ENCODE measurements at places on chromosomes 12 and 14.

GRCh38 chr12:50188241-50188781, 21.1 kb upstream of the CERS5 start:
- DNase-seq = no peak

DNA sequence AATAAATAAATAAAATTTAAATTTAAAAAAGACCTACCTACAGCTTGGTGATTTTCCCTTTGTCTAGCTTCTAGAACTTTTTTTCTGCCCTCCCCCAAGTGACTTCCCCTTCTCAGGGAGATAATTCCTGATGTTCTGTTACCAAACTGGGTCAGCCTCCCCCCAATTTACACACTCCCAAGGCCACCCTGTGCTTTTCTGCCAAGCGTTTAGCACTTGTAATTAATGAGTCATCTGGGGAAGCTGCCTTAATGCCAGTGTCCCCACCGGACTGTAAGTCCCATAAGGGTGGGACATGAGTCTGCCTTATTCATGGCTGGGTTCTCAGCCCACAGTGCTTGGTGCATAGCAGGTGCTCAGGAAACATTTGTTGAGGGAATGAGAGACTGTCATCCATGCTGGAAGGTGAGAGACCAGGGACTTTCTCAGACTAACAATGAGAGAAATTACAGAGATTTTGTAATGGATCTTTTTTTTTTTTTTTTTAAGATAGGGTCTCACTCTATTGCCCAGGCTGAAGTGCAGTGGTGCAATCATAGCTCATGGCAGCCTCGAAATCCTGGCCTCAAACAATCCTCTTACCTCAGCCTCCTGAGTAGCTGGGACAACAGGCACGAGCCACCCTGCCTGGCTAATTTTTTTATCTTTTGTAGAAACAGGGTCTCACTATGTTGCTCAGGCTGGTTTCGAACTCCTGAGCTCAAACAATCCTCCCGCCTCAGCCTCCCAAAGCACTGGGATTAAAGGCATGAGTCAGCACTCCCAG, 106.8 kb downstream of the PHETA1 start:
- DNase-seq = no peak

DNA sequence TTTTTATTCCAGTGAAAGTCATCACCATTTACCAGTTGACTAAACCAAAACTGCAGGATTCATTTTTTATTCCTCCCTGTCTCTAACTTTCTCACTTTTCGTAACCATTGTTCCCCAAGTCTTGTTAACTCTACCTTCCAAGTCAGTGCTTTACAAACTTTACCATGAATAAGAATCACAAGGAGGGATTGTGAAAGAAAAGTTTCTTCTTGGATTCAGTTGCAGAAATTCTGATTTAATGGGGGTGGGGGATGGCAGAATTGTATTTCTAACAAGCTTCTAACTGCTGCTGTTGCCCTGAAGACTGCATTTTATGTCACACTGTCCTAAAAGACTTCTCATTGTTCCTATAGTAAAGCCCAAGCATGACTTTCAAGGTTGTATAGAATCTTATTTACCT, 5.0 kb upstream of the RAB21 start:
- DNase-seq = no peak

DNA sequence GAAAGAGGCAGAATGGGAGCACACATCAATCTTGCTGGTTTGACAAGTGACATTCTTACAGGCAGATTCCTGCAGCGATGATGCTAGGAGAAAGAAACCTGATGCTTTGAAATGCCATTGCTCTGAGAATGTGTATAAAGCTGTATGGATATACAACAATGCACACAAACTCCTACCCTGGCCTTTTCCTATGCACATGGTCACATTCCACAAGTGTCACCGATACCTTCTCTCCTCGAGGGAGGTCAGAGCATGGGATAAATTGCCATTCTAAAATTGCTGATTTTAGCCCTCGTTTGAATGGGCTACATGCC, 11.9 kb downstream of the FGF6 start:
- no peak for DNase-seq

DNA sequence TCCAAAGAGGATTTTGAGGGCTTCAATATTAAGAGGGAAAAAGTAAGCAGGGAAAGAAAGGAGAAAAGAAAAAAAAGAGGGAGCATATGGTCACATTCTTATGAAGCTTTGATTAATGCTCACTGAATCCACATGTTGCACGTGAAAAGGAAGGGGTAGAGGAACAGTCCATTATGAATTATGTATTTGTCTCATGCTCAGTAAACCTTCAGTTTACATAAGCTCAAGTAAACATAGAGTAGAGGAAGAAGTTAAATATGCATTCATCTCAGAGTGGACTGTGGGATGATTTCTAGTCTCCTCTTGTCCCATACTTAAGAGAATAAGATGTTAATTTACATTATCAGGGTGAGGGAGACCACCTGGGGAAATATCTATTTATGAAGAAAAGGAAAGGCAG, 334.5 kb downstream of the IPO8 start:
- DNase-seq = no peak

- no peak for DNase-seq
Observed at GRCh38 chr14:85675957-85676356, 146.0 kb downstream of the FLRT2 start.

GRCh38 chr14:59484639-59485175, 390 bp downstream of the JKAMP start:
- DNase-seq = no peak

GRCh38 chr14:80271389-80271788, 60.1 kb upstream of the DIO2 start:
- DNase-seq = no peak

GRCh38 chr12:128852885-128853599, at the start of gene GLT1D1:
TSS of gene GLT1D1 (plus strand) at chr12:128853478. CDS start at chr12:128853582, 104 bp downstream.
- DNase-seq = no peak

DNA sequence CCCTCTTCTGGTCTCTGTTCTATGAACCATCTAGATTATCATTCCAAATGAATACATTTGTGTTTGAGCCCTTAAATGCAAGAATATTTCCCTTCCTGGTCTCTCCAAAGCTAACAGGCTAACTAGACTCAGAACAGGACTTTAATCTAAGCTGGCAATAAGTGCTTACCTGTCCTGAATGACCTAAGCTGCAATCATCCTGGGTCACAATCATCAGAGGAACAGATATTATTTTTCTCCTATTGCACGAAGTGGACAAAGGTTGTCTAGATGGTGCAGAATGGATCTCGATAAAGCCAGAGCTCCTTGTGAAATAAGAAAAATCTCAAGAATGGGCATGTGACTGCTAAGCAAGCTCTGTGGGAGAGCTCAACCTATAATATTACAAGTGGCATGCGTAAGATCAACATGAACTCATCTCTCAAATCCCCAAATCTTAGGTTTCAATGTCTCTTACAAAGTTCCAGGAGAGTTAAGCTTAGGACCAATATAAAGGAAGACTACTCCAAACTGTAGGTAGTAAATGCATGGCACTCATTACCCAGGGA, 10.6 kb upstream of the NUMB start:
- DNase-seq = no peak

GRCh38 chr12:7951671-7952070, 15.7 kb upstream of the SLC2A3 start:
- DNase-seq = no peak

DNA sequence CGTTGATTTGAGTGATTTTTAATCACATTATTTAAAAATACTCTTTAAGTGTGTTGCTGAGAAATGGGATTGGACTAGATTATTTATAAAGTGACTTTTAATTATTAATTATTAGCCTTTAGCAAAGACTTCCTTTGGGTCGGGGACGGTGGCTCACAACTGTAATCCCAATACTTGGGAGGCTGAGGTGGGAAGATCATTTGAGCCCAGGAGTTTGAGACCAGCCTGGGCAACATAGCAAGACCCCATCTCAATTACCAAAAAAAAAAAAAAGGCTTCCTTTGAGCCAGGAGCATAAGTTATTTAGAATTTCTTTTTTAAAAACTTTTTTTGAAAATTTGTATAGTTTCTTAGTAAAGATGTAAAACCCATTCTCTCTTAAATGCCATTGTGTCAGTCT, 8.8 kb downstream of the CHURC1 start:
- no peak for DNase-seq

GRCh38 chr14:53850714-53851296, 105.8 kb downstream of the BMP4 start:
- no peak for DNase-seq

- DNase-seq = no peak
Observed at GRCh38 chr14:55099756-55100155, 29.3 kb upstream of the LGALS3 start.

- no peak for DNase-seq
Observed at GRCh38 chr12:46126050-46126727, 135.8 kb upstream of the SCAF11 start.

GRCh38 chr12:96506776-96507175, 17.4 kb downstream of the CFAP54 start:
- DNase-seq = no peak

GRCh38 chr12:49553512-49554088, 14.3 kb downstream of the MCRS1 start:
- DNase-seq = no peak

DNA sequence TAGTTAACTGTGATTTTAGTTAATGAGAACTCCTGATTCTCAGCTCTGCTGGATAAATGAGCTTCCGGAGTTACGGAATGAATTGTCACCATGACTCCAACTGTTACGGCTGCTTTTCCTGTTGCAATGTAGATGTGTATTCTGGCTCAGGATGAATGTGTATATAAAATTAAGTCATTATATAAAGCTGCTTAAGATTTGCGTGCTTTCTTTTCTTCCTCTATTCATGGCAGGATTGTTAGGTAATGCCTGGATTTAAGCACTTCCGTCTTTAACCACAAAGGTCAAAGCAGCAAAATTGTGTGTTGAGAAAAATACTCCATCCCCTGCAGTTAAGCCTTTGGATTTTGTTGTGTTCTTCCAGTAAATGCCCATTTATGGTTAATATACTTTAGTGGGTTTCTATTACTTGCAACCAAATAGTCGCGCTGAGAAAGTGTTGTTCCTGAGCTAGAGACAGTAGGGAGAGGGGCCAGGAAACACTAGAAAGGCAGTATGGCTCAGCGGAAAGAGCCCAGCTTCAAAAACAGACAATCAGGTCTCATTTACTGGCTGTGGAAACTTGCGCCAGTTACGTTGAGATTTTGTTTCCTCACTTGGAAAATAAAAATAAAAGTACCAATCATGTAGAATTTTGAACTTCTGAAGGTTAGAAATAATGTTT, 9.4 kb upstream of the CCDC175 start:
- no peak for DNase-seq

DNA sequence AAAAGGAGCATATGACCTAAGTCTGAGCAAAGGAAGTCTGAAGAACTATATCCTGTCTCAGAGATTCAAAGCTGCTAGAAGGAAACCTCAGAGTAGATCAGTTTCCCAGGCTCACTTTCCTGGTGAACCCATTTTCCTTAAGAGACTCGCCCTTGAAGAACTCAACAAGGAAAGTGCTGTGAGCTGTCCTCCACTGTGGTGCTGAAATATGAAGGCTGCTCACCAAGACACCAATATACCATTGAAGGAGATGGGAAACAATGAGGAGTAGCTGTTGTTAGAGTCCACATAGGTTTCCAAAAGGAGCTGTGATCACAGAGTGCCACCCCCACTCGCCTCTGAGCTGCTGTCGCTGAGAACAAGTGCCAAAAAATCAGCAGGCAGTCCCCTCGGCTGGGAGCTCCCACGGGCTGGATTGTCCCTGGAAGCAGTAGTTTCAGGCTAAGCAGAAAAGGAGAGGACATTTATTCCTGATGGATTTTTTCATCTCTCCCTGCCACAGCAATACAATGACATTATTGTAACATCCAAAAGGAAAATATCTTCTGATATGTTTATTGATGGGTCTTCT, 282.1 kb downstream of the RPS29 start:
- no peak for DNase-seq

DNA sequence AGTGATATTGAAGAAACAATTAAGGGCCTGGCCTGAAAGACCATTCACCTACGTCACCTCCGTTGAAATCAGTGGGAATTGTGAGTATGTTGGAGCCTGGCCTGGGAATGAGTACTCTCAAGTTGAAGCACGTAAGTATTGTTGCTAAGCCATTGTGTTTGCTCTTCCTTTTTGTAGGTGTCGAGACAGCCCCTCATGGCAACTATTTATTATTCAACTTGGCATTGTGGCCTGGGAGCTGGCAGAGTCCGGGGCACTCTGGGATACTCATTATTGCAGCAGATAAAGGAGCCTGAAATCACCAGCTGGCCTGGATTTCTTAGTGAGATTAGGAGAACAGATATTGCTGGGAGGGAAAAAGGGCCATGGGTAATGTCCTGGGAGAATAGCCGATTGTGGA, 147.4 kb downstream of the C12orf75 start:
- no peak for DNase-seq

GRCh38 chr14:90674716-90675115, 141.5 kb downstream of the TTC7B start:
- DNase-seq = no peak

DNA sequence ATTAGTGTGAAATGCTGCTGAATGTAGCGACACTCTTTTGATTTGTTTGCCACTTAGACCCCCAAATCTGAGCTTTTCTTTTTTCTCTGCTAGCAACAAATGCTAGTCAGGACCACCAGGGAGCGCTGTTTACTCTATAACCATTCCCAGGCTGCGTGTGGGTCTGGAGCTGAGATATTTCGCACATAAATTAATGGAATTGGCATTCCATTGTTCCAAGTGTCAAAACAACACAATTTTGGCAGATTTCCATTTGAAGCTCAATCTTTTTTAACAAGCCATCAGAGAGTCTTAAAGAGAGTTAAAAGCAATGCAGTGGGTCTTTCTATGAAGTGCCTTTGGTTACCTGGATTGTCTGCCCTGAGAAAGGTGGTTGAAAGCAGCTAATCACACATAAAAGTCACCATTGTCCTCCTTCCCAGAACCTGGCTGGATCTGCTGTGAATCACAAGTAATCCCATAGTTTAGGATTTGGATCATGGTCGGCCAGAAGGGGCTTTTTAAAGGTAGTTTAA, 7.4 kb upstream of the TMEM132C start:
- no peak for DNase-seq

- DNase-seq = no peak
Observed at GRCh38 chr12:14931791-14932560, 6.4 kb downstream of the ERP27 start.

DNA sequence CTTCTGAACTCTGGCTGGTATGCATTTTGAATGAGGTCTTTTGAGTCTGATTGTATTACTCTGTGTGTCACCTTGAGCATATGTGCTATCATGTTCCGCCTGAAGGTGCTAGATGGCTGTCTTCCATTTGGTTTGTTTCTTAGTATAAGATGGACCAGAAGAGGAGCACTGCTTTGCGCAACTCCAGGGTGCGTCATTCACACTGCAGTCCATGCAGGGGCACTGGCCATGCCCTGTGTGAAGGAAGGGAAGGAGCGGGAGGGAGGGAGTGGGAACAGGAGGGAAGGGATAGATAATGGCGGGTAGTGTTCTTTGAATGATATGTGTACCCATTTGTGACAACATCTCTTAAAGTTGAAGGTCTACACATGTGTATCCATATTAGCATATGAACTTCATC, 8.2 kb downstream of the ZFHX2 start:
- DNase-seq = no peak

GRCh38 chr12:48109424-48109823, 3.5 kb upstream of the SENP1 start:
- DNase-seq = no peak

DNA sequence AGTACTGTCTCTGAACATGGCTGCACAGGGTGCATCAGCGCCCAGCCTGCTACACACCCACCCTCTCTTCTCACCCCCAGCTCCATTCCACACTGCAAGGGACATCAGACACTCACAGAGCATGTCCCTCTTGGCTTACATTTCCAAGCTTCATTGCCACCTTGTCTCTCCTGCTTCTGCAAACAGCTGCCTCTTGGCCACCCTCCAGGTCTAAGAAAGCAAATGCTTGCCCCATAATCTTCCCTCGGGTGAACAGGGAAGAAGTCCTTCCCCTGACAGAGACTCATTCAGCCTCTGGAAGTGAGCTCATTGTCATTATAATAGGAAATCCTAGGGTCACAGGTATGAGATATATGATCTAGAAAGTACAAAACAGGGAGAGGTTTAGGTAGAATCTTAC, 505.2 kb downstream of the RMST start:
- DNase-seq = no peak

Measured in glomerular endothelial cell (primary cell).